ENCODE measurements at places on chromosomes 16 and 17.

GRCh38 chr17:40821536-40821935, 878 bp downstream of the KRT10 start:
- no peak for DNase-seq

- no peak for DNase-seq
Measured at GRCh38 chr17:43822570-43823190, 10.3 kb downstream of the MPP3 start.

GRCh38 chr16:86572041-86572521, 5.5 kb downstream of the FOXC2 start:
- no peak for DNase-seq

GRCh38 chr17:50952013-50952412, 85.9 kb upstream of the TOB1 start:
- no peak for DNase-seq

- no peak for DNase-seq
Measured at GRCh38 chr16:68722119-68723024, 14.7 kb upstream of the CDH1 start.

DNA sequence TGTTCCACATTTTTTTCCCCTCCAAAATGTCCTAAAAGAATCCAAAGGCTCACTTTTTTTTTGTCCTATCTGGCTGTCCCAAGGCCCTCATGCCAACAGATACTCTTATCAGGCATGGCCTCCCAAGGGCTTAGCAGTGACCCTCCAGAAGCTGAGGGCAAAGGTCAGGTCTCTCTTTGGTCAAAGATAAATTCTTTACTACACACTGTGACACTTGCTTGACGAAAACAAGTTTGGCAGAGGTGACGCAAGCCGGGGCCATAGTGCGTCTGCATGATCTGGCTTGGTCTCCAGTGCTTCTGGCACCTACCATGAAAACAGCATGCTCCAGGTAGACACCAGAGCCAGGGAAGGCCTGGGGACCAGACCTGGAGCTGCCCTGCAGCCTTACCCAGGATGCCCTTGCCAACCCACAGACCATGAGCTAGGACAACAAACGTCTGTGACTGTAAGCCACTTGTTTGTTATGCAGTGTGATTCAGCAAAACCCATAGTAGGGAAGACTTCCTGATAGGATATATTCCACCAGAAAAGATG, 48.5 kb upstream of the IRF8 start:
- DNase-seq = no peak

DNA sequence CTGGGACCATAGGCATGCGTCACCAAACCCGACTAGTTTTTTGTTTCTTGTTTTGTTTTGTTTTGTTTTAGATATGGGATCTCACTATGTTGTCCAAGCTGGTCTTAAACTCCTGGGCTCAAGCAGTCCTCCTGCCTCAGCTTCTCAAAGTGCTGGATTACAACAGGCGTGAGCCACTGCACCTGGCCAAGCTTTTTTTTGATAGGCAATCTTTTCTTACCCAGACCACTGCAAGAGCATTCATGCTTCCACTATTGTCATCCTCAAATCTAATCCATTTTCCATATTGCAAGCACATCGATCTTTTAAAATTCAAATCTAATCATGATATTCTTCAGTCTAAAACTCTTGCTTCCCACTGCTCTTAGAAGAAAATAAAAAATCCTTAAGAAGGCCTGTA, 10.3 kb upstream of the NACA2 start:
- no peak for DNase-seq

DNA sequence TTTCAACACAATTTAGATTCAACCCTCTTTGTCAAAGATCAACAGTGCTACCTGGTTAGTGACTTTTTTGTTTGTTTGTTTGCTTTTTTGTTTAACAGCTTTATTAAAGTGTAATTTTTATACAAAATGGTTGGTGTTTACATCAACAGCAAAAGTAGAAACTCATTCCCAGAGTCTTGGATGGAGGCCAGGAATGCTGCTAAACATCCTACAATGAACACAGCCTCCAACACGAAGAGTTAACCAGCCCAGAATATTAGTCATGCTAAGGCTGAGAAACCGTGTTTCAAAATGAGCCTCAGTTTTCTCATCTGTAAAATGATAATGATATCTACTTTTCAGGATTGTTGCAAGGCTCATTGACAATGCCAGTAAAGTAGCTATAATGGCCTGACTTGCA, 211.0 kb upstream of the MAF start:
- no peak for DNase-seq

DNA sequence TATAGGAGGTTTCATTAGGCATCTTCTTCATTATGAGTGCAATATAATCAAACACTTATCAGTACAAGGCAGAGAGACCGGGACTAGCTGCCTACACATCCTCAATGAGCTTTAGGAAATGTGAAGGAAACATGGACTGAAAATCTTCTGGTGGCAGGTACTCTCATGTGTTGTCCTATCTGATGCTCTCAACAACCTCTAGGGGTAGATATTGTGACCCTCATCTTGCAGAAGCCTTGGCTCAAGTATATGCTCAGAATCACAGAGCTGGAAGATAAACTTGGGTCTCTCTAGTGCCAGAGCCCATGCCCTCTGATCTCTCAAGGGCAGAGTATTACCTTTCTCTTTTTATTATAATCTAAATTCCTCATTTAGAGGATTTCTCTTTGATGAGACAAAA, 181.6 kb upstream of the C17orf78 start:
- peak; percentile 11 for DNase-seq

- DNase-seq = no peak
Measured at GRCh38 chr17:63631626-63632025, 9.4 kb downstream of the MAP3K3 start.

DNA sequence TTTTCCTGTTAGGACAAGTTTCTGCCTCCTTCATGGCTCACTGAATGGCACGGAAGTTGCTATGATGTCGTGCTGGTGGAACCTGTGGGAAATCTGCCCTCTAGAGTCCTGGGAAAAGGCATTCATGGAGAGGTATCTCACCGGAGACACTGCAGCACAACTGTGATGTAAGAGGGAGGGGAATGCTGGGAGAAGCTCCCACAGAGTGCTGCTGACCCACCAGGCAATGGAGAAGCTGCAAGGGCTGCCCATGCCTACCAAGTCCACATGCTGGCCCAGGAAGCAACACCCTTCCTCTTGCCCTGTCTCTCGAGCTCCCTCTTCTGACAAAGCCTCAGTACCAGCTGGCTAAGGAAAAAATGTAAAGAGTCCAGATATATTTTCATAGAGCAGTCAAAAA, 45.2 kb upstream of the SLC5A11 start:
- peak; percentile 33 for DNase-seq

DNA sequence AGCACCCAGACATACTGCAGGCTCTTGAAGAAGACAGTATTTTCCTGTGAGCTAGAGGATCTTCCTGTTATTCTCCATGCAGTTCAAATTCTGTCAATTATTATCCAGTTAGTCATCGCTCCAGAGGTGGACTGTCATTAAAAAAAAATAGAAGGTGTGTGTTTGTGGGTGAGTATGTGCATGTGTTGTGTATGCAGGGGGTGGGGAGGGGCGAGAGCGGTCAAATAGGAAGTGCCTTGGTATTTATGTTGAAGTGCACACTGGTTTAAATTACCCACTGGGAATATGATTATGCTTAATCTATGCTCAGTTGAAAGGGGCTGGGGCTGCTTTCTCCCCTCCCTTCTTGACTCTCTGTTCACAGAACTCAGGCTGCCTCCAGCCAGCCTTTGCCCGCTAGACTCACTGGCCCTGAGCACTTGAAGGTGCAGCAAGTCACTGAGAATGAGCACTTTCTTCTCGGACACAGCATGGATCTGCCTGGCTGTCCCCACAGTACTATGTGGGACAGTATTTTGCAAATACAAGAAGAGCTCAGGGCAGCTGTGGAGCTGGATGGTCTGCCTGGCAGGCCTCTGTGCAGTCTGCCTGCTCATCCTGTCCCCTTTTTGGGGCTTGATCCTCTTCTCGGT, at the start of gene HSD17B2:
Gene HSD17B2 (plus strand): TSS at position 273 of the 632 bp plus-strand sequence. CDS start 172 bp downstream, at position 445.
- no peak for DNase-seq

- DNase-seq = no peak
Measured at GRCh38 chr16:70725912-70726828, 40.3 kb upstream of the MTSS2 start.

DNA sequence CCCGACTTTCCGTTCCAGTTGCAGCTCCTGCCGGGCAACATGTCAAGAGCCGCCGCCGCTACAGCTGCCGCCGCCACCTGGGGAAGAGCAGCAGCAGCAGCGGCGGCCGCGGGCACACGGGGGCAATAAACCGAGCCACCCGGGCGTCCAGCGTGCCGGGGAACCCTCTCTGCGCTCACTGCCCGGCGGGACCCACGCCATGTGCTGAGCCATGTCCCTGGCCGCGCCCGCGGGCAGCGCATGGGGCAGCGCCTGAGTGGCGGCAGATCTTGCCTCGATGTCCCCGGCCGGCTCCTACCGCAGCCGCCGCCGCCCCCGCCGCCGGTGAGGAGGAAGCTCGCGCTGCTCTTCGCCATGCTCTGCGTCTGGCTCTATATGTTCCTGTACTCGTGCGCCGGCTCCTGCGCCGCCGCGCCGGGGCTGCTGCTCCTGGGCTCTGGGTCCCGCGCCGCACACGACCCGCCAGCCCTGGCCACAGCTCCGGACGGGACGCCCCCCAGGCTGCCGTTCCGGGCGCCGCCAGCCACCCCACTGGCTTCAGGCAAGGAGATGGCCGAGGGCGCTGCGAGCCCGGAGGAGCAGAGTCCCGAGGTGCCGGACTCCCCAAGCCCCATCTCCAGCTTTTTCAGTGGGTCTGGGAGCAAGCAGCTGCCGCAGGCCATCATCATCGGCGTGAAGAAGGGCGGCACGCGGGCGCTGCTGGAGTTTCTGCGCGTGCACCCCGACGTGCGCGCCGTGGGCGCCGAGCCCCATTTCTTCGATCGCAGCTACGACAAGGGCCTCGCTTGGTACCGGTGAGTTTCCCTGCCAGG, 604 bp downstream of the HS3ST3B1 start:
- DNase-seq = no peak

- peak; percentile 67 for DNase-seq
Measured at GRCh38 chr17:77322514-77323412, 182.0 kb downstream of the SEC14L1 start.

DNA sequence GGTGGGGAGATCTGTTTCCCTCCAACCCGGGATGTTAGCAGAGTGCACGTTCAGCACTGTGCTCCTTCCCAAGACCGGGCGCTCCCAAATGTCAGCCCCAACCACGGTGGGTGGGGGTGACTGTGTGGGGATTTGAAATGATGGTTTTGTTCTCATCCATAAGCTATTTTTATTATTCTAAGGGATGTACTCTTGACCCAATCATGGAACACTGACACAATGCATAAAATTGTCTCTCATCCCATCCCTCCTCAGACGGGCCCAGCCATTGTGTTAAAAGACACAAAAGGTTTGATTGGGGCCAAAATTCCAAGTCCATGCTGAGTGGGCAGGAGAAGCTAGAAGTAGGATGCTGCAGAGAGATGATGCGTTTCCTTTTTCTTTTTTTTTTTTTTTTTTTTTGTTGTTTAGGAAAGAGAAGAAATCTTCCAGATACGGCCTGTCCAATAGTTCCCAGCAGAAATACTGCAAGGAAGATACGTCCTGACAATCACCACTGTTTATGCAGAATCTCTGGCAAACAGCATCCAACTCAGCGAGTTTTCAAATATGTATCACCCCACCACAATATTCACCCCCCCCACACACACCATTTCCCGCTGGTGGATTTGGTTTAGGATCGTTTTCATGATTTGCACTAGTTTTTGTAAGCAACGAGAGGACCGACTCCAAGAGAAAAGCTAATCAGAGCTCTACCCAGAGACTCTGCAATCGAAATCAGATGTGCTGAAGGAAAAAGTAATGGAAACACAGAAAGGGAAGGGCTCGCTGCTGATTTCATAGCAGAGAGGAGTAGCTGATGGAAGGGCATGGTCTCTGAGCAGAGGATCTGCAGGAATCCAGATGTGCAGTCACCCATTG, 163.5 kb upstream of the DYNLRB2 start:
- no peak for DNase-seq

GRCh38 chr16:8697965-8698364, 23.5 kb downstream of the ABAT start:
- DNase-seq = no peak

- DNase-seq = no peak
Measured at GRCh38 chr17:62702746-62703260, 75.3 kb downstream of the MRC2 start.

DNA sequence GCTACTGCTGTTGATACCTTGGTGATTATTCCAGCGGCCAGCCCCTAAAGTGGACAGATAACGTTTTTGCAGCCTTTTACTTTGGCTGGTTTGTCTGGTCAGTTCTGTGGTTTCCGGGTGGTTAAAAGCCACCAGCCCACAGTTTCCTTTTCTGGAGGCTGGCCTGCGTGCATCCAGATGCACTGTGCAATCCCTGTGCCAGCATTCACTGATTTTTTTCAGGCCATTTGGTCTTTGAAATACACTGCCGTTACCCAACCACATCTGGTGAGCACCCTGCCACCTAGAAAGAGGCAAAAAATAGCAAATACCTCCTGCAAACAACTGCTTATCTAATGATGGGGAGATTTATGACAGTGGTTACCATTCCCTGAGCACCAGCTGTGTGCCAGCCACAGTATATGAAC, 797 bp downstream of the NUDT7 start:
- no peak for DNase-seq

- DNase-seq = no peak
Measured at GRCh38 chr17:37676115-37676925, 33.1 kb upstream of the DDX52 start.

GRCh38 chr16:86134802-86135461, 236.0 kb downstream of the IRF8 start:
- no peak for DNase-seq

- no peak for DNase-seq
Measured at GRCh38 chr17:76572201-76572910, 13.3 kb downstream of the ST6GALNAC2 start.

GRCh38 chr17:79790805-79791734, 5.8 kb downstream of the CBX8 start:
- DNase-seq = no peak

DNA sequence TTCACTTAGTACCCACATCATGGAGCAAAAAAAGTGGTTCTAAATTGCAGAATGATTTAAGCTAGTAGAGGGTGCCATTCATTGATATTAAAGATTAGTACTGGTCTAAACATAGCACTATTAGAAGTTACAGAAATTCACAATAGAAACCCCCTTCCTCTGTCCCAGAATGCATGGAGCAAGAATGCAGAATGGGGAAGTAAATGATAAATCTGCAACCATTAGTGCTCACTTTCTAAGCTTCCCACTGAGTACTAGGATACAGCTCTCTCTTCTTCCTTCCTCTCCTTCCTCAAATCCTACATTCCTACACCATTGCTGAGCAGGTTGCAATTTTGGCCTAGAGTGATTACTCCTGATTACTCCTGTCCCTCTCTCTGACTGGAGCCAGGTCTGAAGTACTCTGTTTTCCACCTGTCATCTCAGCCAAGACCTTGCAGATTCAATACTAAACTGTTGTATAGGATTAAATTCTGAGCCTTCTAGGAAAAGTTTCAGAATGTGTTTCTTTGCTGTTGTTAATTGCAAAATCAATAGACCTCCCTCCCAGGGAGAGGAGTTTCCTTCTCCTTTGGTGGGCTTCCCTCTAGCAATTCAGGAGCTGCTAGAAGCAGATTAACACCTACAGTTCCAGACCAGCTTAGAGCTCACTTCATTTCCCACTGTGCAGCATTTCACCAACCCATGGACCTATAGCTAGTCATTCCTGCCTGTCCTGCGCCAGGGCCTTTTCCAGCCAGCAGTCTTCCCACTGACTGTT, 165.5 kb upstream of the TBX2 start:
- DNase-seq = no peak
